CD4-positive, alpha-beta T cell treated with Interleukin-15 for 4 hours (primary cell): ENCODE measurements at places on chromosomes 4 and X.

DNA sequence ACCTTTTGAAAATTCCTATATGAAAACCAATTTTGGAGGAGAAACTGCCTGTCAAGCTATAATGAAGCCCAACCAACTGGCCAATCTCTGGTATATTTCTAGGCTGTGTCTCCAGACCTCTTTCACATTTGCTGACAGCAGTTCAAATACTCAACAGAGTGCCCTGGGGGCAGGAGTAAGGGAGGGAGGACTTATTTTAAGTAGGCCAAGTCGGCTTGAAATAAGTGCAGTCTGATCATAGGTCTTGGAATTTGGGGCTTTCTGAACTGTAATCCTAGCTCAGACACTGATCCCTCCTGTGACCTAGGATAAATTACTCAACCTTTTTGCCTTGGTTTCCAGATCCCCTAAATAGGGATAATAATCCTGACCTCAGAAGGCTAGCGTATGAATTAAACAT, 59.4 kb upstream of the SLC7A11 start:
- no peak for DNase-seq

DNA sequence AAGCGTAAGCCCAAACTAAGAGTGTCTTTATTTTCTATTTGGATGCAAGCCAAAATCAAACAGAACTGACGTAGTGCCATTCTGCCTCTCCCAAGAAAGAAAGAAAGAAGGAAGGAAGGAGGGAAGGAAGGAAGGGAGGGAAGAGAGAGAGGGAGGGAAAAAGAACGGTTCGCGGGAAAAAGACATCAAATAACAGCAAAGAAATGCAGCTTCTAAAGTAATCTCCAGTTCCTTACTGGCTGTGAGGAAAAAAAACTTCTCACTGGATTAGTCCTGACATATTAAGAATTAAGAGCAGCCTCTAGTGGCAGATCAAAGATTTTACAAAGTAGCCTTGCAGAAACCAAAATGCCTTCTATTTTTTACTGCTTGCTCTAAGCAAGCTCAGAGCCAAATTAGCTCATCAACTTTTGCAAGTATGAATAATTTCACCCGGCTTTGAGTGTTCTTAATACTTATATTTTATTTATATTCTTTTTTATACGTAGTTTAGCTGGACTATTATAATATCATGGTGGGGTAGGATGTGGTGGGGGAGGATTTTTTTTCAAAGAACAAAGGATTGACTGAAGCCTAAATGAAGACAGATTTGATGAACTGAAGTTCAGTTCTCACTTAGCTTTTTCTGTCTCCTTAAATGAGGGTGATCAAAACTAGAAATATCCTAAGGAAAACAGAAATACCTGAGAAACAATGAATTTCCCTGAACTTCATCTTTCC, 36.6 kb downstream of the PITX2 start:
- no peak for DNase-seq

GRCh38 chr4:179927473-179927872, 2315.7 kb upstream of the TENM3 start:
- DNase-seq, result no peak

DNA sequence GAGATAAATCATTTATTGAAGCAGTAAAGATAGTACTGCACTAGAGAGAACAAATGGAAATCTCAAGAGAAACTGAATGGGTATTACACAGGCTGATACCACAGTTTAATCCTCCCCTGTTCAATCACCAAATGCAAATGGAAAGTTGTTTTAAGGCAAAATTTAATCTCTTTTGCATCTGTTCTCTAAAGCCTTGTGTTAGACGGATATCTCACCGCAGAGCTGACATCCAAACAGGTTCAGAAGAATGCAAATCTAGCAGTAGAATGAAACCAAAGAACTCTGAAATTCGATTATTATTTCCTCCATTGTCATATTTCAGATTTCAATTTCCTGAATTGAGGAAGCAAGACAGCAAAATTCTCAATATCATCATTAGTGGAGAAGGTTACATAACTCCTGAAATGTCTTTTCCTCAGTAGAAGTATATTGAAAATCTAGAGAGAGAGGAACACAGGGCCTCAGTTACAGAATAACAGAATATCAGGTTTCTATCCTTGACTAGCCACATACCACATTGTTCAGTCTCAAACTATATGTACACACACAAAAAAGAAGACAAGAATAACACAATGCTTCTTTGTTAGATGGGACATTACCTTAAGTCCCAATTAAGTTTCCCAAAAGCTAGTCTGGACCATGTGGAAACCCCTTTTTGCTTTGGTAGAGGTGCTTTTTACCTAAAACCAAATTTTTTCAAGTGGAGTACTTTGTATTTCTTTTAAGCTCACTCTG, 94.1 kb upstream of the BANK1 start:
- no peak for DNase-seq

DNA sequence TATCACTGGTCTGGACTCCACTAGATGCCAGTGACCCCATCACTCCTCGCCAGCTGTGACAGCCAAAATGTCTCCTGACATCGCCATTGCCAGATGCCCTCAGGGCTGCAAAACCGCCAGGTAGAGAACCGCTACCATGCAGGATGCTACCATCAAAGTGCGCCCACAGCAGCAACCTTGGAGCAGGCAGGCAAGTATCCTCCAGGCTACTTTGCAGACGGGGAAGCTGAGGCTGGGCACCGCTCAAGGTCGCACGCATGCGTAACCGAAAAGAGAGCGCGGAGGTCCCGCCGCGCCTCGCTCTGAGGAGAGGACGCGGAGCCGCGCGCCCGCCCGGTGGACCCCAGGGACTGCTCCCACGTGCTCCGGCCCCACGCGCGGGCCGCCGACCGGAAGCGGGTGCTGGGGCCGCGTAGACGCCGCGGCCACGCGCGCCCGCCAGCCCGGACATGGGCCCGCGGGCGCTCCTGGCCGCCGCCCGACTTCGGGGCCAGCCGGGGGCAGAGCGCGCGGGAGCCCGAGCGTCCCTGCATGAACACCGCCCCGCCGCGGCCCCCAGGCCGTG, at the start of gene STS:
Gene STS, plus strand, starts transcription at position 300 of the 565 bp plus-strand sequence. CDS start 105,488 bp downstream, outside the sequence.
- DNase-seq, result peak; percentile 7
